Fibroblast of villous mesenchyme (primary cell): ENCODE measurements at places on chromosomes 7 and 10.

- peak; percentile 78 for DNase-seq
These were observed 12.0 kb downstream of the IFRD1 start for GRCh38 chr7:112462236-112462635.

DNA sequence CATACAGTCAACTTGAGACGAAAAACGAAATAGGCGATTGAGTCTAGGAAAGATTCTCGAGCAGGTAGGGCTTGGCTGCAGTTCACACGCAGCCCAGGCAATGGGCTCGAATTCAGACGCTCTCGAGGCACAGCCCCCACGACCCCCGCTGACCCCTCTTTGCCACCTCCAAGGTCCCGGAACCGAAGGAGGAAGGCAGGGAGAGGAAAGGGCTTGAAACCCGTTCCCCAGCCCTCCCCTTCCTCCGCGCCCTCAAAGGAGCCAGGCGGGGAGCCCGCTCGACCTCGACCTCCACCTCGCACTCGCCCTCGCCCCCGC lies 441 bp downstream of the CCDC186 start:
- no peak for DNase-seq

DNA sequence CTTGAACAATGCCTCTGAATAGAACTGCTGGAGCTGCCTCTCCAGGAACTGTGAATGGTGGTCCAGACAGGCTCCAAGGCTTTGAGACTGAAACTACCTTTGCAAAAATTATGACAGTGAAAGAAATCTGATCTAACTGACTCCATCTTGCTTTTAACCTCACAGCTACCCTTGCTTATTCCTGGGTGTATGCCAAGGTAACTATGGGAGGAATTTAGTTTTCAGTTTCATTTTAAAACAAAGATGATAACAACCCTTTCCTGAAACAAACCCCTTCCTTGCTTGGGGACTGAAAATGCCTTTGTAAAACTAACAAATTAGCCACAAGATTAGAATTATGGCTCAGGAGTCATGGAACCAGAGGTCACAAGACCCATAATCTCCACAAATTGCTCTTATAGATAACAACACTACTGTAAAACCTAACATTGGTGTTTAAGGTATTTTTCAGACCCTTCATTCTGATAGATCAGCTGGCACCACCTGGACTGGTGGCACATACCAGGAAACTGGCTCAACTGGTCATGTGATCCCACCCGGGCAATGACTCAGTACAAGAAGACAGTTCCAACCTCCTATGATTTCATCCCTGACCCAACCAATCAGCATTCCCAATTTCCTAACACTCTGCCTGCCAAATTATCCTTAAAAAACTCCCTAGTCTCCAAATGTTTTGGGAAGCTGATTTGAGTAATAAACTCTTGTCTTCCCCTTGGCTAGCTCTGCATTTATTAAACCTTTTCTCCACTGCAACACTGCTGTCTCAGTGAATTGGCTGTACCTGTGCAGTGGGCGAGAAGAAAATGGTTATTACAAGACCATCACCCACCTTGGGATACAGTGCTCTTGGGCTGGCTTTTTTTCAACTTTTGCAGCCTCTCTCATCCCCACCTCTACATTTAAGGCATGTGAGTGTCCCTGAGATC lies 608.1 kb downstream of the TYW1 start:
- DNase-seq = no peak

DNA sequence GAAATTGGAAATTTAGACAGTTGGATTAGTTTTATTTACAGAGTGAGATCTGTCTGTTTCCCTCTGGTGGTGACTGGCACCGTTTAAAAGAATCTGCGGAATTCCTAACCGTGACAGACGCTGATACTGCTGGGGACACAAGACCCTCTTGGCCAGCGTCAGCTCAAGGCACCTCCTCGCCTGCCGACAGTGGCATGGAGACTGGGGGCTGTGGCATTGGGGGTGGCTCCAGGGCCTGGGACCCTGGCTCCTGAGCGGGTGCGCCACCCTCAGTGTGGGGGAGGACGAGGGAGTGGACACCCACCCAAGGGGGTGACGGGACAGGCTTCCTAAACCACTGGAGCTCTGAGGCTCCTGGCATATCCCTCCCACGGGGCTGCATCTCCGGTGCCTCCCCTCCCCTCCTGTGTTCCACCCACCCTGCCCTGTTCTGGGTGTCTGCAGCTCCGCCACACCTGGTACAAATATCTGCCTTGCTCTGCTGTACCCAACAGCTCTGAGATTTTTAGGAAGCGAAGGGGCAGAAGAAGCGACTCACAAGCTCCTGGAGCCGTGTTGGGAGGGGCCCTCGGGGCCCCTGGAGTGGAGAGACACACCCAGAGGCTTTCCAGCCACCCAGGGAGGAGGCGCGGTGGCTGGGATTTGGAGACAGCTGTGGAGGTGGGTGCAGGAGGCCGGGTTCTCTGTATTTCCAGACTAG lies 178.7 kb downstream of the DNAJB6 start:
- DNase-seq = no peak

GRCh38 chr7:11120068-11120664 lies 146.5 kb downstream of the PHF14 start:
- no peak for DNase-seq

DNA sequence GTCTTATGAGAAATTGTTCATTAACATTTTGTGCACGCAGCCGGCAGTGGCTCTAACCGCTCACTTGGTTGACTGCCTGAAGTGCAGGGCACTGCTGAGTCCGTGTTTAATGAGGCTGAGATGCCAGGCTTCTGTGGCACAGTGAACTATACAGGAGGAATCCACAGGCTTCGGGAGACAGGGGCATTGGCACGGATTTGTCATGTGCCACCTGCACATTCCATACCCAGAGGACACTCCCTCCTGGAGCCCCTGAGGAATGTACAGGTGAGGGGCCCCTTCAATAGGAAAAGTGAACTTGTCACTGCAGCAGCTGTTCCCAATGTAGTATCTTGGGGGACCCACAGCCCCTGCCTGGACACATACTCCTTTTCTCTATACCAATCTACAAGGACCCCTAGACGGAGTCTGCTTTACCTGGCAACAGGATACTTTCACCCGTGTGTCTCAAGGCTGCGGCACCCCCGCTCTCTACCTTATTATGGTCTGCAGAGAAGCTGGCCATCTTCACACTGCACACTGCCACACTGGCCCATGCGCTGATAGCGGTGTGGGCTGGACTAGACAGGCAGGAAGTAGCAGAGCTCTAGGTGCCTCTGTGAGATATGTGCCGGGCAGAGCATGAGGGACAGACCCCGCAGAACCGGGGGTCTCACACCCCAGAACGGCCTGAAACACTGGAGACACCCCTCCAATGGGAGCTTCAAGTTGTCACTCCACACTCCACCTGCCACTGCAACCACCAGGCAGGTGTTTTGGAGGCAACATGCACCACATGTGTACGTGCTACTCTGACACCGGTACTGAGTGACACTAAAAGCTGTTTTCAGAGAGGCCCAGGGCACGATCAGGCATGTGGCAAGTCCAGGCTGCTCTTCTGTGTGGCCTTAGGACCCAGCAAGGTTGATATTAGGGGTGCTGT lies 71.4 kb upstream of the RHEB start:
- no peak for DNase-seq

GRCh38 chr10:49594594-49594993 lies 15.5 kb upstream of the SLC18A3 start:
- DNase-seq = peak; percentile 66

DNA sequence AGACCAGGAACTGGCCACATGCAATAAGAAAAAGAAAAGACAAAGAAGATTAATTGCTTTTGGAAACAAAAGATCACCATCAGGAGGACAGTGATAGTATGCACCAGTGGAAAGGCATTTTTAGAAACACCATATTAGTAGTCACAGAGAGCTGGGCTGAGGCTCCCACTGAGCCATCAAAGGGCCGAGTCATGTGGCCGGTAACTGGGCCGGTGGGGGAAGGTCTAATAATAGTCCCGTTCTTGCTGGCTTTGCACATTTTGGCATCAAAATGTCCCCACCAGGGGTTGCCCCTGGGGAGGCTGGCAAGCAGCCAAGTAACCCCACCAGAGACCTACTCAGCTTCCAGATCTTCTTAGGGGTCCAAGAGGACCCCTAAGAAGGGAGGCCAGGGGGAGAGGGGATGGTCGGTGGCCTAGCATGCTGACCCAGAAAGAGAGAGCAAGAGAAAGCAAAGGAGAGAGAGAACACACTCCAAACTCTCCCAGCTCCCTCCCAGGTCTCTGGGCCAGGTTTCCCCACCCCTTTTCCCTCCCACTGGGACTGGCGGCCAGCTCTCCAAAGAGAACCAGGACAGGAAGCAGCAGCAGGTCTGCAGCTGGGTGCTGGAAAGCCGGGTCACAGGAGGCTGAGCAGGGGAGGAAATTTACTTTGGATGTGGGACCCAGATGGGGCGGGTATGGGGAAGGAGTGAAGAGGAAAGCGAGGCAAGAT lies 70.2 kb upstream of the FGFR2 start:
- peak; percentile 42 for DNase-seq
